ENCODE measurements at places on chromosomes 7 and 10. TPM values are rescaled to one million over a fixed set of nuclear protein-coding genes. Genes with fewer than 3 reads are reported as not detected.

Gene ARHGEF5
- total RNA-seq = 3.5 TPM

Gene HYAL4
- not detected for total RNA-seq

Gene FKBP6
- total RNA-seq = not detected

Gene H2BK1
- not detected for total RNA-seq

- no peak overlapping the region for H3K4me3 ChIP-seq
- no peaks in the 10 kb centered on the region for H3K4me1 ChIP-seq
- no peaks in the 10 kb centered on the region for H3K27me3 ChIP-seq
- no peaks in the 10 kb centered on the region for H3K36me3 ChIP-seq
These were observed 355.1 kb downstream of the GALNT17 start for GRCh38 chr7:71486856-71487628.

DNA sequence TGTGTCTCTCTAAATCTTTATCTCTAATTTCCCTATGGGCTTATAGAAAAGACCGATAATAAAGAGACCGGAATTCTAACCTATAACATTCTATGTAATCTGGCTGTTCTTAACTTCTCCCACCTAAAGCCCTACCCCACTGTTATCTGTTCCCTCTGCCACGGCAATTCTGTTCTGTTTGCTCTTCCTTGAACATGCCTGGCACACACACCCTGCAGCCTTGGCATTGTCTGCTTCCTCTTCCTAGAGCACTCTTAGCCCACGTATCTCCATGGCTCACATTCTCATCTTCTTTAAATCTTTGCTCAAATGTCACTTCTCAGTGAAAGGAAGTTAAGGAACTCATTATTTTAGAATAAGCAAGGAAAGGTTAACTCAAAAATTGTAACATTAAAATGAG, 309.2 kb downstream of the GPR158 start:
- no peak for DNase-seq
- no peaks in the 10 kb centered on the region for H3K4me1 ChIP-seq
- H3K27me3 ChIP-seq = no peaks in the 10 kb centered on the region
- no peak overlapping the region for H3K4me3 ChIP-seq
- H3K27ac ChIP-seq = no peak overlapping the region

GRCh38 chr10:86446440-86446839, 75.2 kb downstream of the WAPL start:
- H3K27ac ChIP-seq = peak overlapping the region; percentile 34
- DNase-seq = no peak
- H3K27me3 ChIP-seq = no peaks in the 10 kb centered on the region
- peaks cover 45% of the 10 kb centered on the region for H3K36me3 ChIP-seq
- H3K4me1 ChIP-seq = no peaks in the 10 kb centered on the region
